Endodermal cell (in vitro differentiated cells): ENCODE measurements at places on chromosomes 6 and 20. TPM values are rescaled to one million over a fixed set of nuclear protein-coding genes. Genes with fewer than 3 reads are reported as not detected.
A peak's percentile ranks its signal among the peaks of the same experiment; 100 is the strongest.

- H3K36me3 ChIP-seq, result no peaks in the 10 kb centered on the region
- no peak for DNase-seq
- no peak overlapping the region for H3K27ac ChIP-seq
- H3K4me1 ChIP-seq, result no peaks in the 10 kb centered on the region
These were observed 750.6 kb upstream of the MMS22L start for GRCh38 chr6:98033617-98034016.

DNA sequence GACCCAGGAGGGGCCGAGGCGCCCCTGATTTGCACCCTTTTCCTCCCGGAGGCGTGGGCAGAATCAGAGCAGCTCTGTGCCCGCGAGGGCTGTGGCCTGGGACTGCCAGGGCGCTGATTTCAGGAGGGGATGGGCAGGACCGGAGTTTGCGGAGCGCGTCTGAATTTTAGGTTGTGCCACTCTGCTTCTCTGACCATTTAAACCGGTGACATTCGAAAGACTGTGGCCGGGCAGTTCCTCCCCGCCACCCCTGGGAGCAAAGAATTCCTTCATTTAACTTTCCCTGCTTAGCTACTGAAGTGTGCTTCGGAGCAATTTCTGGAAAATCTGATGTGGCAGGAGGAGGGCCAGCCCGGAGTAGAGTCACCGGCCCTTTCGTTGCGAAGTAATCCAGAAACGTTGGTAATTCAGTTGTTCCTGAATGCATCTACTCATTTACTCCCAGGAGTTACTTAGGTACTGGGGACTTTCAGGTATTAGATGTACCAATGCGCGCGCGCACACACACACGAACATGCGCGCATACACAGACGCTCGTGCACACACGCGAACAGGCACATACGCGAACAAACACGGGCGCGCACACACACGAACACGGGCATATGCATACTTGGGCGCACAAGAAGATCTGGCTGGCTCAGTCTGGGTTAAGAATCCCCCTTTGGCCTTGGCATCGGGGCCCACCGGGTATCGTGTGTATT is 568 bp downstream of the CCDC170 start:
- no peak overlapping the region for H3K27ac ChIP-seq
- peaks cover 17% of the 10 kb centered on the region for H3K27me3 ChIP-seq
- no peaks in the 10 kb centered on the region for H3K36me3 ChIP-seq

TRIM40 gene
- total RNA-seq, result not detected in 3 replicates

DNA sequence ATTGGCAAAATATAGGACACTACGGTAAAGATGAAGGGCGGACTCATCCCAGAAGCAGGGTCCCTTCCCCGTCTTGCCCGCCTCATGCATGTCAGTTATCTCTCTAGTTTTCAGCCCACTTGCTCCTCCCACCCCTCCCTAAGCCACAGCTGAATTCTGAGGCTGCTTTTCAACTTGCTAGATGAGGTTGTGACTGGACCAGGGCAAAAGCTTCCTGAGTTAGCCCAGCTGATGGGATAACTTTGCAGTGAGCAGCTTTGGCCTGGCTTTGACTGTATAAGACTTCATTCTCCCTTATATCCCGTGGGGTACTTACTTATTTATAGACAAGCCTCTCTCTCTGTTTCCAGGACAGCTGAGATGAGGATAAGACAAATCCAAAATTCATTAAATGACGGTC is 23.2 kb downstream of the GHRH start:
- no peak overlapping the region for H3K4me3 ChIP-seq
- H3K27ac ChIP-seq, result no peak overlapping the region
- H3K27me3 ChIP-seq, result no peaks in the 10 kb centered on the region

TFAP2D gene
- total RNA-seq, result not detected in 3 replicates

PRL gene
- total RNA-seq, result not detected in 2 replicates

- no peak overlapping the region for H3K4me3 ChIP-seq
- DNase-seq, result peak; percentile 45
- no peak overlapping the region for H3K27ac ChIP-seq
- no peaks in the 10 kb centered on the region for H3K27me3 ChIP-seq
- no peaks in the 10 kb centered on the region for H3K36me3 ChIP-seq
These were observed 281.9 kb upstream of the RNF24 start for GRCh38 chr20:4297127-4297826.

DNPH1 gene
- 56.4 to 66.5 TPM (median 61.8 TPM) in 3 replicates for total RNA-seq

EYA2 gene
- total RNA-seq, result 18.0 and 20.5 TPM in 2 replicates

- H3K27me3 ChIP-seq, result no peaks in the 10 kb centered on the region
- no peaks in the 10 kb centered on the region for H3K4me1 ChIP-seq
- DNase-seq, result no peak
- H3K4me3 ChIP-seq, result no peak overlapping the region
These were observed 86.6 kb downstream of the CD40 start for GRCh38 chr20:46204594-46205186.

TCP11 gene
- total RNA-seq, result not detected in 2 replicates
